NCI-H2171 (cell line): ENCODE measurements at places on chromosomes 11 and 22.

DNA sequence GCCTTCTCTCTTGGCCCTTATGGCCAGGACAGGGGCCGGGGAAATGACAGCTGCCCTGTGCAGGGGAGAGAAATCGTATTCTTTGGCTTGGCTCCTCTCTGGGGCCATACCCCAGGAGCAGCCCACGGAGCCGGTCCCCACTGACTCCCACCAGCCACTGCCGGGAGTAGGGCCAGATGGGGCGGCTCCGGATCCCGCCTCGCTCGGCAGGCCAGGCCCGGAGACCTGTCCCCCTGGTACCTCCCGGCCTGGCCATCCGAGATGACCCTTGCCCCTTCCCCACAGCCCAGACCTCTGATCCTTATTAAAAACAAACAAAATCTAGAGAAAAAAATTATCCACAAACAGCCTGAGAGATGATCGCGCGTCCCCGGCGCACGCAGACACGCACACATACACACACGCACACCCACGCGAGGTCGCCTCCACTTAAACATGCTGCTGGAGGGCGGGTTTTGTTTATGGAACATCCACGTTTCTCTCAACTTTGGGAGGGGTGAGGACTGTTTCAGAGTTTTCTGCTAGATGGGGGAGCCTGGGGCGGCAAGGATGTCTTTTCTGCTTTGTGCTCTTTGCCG lies 59.1 kb downstream of the IGLL1 start:
- DNase-seq = peak; percentile 29

DNA sequence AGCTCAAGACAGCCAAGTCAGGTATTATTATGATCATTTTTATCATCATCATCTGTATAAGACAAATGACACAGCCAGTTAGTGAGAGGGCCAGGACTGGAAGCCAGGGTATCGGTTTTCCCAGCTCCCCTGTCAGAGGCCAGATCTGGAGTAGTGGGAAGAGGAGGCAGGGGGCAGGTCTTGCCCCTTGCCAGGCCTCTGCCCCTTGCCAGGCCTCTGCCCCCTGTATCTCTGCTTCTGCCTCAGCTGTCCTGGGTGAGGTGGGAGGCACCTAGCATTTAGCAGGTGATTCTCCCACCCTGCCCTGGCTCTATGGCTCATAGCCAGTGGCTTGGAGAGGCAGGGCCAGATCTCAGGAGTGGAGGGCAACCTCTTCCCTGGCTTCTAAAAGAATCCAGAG lies 67.3 kb downstream of the PRDM11 start:
- no peak for DNase-seq

DNA sequence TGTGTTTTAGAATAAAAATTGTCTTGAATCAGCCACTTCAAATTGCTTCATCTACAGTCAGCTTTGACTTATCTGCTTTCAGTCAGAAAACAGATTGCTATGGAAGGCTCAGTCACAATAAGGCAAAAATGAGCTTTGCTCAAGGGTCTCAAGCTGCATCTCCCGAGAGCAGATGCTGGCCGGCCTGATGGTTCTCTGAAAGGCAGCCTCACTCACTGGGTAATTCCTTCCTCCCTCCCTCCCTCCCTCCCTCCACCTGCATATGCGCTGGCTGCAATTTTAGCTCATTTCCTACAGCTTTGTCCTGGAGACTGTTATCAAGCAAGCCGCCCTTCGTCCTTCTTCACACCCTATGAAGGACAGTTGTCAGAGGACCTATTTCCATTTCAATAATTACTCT lies 1.6 kb upstream of the IZUMO1R start:
- no peak for DNase-seq

GRCh38 chr22:41905411-41906202 lies 9.3 kb downstream of the SHISA8 start:
- DNase-seq = no peak

GRCh38 chr11:134576721-134577171 lies 164.7 kb upstream of the B3GAT1 start:
- DNase-seq = no peak

DNA sequence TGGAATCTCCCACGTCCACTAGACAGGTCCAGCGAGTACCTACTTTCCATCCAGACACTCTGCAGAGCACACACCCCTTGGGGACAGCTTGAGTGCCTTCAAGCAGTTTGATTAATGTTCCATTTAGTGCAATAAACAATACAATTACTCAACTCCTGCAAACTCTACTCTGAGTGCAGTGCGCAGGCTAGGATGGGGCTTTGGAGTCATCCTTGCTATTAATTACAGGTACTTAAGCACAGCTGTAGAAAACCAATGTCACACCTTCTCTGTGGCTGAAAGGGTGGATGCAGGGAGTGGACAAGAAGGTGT lies 82.6 kb downstream of the MN1 start:
- no peak for DNase-seq

GRCh38 chr11:76172583-76172982 lies 33.7 kb downstream of the WNT11 start:
- peak; percentile 36 for DNase-seq

GRCh38 chr11:35787626-35788025 lies 125.1 kb downstream of the TRIM44 start:
- DNase-seq = no peak

DNA sequence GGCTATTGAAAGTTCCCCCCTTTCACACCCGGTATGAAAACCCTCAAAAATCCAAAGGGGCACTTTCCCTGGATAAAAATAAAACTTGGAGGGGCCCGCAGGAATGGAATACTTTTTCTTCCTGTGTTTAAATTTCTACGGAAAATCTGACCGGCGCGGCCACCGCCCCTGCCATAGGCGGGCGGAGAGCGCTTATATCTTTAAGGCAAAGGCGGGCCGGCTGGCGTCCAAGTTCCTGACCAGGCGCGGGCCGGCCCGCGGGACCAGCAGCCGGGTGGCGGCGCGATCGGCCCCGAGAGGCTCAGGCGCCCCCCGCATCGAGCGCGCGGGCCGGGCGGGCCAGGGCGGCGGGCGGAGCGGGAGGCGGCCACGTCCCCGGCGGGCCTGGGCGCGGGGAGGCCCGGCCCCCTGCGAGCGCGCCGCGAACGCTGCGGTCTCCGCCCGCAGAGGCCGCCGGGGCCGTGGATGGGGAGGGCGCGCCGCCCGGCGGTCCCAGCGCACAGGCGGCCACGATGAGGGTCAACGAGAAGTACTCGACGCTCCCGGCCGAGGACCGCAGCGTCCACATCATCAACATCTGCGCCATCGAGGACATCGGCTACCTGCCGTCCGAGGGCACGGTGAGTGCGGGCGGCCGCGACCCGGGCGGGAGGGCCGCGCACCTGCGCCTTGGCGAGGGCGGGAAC lies at the start of gene ANO1:
ANO1 (plus strand) TSS at position 223 of the 686 bp plus-strand sequence; CDS start at position 513, 290 bp downstream.
- no peak for DNase-seq

DNA sequence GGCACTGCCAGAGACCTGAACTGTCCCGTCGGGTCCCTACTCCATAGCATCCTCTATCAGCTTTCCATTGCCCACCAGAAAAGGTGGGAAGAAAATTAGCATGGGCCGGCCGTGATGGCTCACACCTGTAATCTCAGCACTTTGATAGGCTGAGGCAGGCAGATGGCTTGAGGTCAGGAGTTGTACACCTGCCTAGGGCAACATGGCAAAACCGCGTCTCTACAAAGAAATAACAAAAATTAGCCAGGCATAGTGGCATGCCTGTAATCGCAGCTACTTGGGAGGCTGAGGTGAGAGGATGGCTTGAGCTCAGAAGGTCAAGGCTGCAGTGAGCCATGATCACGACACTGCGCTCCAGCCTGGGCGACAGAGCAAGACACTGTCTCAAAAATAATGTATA lies 3.5 kb downstream of the SLC25A18 start:
- DNase-seq = no peak

DNA sequence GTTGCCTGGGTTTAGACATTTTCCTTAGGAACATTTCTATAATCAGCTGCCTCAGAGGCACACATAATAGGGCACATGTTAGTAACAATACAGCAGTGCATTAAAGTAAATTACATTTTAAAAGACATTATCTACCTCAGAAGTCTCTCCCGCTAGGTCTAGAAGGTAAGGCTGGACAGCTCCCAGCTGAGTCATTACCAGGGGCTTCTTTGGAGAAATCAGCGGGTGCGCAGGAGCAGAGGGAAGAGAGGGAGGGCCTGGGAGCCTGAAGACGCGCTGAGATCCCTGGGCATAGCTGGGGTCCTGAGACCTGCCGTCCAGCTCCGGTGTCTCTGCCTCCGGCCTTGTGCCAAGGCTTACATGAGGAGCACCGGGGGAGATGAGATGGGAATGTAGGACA lies 67.7 kb downstream of the TMPRSS5 start:
- DNase-seq = no peak

DNA sequence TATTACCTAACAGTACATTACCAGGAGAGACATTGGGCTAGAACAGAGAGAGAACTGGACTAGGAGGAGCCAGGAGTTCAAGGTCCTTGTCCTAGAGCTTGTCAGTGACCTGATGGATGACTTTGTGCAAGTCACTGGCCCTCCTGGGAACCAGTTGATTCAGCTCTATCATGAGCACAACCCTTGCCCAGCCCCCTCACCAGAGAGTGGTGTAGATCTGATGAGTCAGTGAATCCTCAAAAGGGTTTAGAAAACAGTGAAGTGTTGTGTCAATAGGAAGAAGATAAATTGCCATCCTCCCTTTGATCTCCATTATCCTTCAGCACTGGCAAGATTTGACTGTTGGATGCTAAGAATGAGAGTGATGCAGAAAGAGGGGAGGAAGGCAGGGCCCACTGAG lies 24.3 kb downstream of the NEU3 start:
- no peak for DNase-seq

DNA sequence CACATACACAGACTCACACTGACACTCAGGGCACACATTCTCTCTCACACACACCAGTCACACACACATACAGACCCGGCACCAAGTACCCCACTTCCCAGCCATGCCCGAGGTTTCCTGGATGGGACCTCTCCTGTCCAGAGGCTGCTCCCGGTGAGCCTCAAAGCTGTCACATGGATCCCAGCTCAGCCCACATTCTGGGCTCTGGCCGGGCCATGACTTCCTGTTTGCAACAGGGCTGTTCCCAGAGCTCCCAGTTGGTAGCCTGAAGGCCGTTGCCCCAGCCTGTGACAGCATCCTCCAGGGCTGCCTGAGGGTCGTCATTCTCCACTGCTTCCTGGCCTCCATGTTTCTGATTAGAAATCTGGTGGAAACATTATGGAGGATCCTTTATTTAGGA lies 14.6 kb upstream of the CYP2D6 start:
- DNase-seq = no peak

DNA sequence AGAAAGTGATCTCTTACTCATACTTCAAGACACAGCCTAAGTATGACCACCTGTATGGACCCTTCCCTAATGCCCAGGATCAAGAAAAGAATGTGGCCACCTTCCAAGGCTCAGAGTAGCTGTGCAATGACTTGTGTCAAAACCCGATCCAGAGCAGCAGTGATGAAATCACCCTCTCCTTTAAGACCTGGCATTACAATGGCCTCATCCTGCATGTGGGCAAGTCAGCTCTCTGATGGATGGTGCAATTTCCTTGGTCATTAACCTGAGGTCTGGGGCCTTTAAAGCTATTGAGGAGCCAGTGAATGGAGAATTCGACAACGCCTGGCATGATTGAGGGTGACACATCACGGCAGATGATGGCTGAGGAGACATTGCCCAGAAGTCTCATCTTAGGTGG lies 9.1 kb upstream of the TUBA8 start:
- DNase-seq = no peak

GRCh38 chr22:41257696-41258095 lies 17.0 kb upstream of the CHADL start:
- no peak for DNase-seq

GRCh38 chr11:75592715-75593114 lies 30.7 kb downstream of the SERPINH1 start:
- no peak for DNase-seq

DNA sequence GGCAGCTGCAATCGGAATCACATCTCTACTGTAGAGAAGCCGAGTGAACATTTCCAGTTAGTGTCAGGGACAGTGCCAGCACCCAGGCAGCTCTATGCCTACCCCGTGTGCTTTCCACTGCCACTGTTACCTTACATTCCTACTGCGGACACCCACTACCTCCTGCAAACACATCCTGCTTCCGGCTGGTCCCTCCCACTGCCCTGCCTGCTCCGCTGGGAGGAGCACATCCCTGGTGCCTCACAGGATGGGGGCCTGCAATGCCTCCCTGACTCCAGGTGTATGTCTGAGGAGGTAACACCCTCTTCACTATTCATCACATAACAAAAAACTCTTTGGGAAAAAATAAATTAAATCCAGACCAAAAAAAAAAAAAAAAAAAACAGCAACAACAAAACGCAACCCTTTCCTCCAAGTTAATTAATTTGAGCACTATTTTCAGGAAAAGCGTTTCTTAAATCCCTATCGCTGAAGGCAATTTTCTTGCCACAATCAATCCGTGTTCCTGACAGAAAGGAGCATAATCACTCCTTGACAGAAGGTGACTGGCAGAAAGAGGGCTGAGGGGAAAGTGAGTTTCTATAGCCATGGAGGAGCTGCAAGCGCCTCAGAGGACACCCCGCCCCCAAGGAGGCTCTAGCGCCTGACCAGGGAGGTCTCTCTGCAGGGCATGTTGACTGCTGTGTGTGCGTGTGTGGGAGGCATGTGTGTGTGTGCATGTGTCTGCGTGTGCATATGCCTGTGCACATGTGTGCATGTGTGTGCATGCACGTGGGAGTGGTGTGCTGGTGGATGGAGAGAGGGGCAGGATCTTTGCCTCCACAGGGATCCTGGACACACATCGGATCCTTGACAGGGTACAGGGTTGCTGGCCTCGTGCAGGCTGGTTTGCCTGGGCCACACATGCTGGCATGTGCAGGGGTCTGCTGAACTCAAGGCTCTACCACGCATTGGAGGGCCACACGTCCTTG lies 134.8 kb upstream of the NTM start:
- no peak for DNase-seq

DNA sequence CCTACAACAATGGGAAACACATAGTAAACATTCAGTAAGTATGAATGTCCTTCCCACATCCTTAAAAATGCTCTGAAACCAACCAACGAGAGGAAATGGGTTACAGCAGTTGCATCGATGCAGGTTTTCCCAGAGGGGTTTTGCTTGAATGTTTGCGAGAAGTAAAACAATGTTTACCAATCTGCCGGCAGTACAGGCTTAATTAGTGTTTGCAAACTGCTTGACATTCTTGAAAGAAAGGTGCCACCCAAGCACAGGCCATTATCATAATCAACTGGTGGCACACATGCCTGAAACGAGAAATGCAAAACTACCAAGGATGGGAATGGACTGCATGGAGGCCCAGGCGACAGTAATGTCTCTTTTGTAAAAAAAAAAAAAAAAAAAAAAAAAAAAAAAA lies 27.1 kb upstream of the OPCML start:
- no peak for DNase-seq

- DNase-seq = no peak
Observed at GRCh38 chr11:117824571-117825537, at the start of gene FXYD2. Gene FXYD2, minus strand, starts transcription at chr11:117824744. Its CDS starts 66 bp downstream, at chr11:117824678.

DNA sequence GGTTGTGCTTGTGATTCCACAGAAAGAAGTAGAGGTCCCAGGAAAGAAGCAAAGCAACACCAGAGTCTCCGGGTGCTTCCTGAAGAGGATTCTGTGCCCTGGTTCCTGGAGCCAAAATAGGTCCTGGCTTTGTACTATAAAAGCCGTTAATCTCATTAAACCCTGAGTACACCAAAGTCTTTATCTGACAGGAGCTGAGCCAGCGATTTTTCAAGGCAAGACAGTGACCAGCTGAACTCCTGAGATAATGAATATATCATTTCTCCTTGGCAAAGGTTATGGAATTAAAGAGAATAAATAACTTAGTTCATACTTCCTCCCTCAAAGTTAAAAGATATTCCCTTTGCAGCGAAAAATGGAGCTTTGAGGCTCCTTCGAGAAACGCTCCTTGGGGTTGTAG lies 5.2 kb downstream of the TMEM138 start:
- no peak for DNase-seq
